ENCODE measurements at places on chromosomes 3 and 15.

DNA sequence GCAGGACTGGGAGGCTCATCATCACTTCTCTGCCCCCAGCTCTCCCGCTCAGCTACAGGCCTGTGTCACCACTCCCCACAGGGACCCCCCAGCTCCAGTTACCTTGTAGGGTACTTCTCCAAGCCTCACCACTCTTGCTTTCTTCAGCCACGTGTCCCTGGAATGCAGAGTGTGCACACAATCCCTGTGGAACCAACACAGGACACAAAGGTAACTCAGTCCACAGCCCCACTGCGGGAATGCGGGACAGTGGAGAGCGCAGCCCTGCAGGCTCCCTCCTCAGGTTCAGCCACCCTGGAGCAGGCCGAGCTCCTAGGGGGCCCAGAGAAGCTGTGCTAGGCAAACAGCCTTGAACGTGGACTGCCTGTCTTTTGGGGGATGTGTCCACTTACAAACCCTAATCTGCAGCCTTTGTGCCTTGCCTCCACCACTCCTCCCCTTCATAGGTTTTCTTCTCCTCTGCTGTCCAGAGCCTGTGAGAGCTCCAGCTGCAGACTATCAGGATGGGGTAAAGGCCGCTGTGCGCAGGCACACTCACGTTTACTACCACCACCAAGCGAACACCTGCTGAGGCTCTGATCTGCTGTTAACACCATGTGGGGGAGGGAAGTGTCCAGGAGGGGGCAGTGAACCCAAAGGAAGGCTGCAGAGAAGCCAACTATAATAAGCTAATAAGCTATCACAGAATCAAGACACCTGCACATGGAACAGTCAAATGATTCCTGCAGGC, 26.0 kb downstream of the XPC start:
- DNase-seq: no peak

GRCh38 chr3:116849261-116849688, 139.7 kb downstream of the TUSC7 start:
- no peak for DNase-seq

- DNase-seq: no peak
Observed at GRCh38 chr3:176867681-176868663, 329.3 kb downstream of the TBL1XR1 start.

GRCh38 chr3:140756240-140757016, 78.6 kb downstream of the TRIM42 start:
- no peak for DNase-seq

DNA sequence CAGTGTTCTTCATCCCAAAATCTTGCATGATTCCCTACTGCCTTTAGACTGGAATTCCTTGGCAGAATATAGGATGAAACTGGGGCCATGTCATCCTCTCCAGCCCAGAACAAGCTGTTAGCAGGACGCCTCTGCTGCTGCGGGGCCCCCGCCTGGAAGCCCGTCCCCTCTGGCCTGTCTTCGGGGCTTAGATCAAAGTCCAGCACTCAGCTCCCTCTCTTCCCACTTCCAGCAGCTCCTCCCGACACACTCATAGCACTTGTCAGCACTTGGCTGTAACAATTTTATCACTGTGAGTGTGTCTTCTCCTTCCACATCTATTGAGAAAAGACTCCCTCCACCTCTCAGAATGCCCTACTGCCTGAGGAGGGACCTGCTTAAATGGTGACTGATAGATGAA, 112.0 kb upstream of the HACD2 start:
- DNase-seq: no peak

DNA sequence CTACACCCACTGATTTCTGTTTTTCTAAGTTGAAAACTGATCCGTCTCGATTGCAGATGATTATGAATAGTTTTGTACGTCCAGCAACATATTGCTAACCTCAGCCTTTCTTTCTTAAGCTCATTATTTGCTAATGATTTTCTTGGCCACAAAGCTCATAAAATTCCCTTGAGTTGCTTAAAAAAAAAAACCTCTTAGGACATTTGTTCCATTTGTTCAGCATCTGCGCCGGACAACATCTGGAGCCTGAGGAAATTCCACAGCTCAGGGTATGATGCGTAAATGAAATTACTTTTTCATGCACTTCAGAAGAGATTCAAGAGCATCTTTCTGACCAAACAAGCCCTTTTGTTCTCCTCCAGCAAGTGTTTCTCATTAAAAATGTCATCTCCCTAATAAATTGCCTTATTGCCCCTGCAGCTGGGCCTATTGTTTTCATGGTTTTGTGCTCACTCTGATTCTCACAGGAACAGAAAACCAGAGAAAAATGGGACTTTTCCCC, 249.1 kb upstream of the MCTP2 start:
- no peak for DNase-seq

- no peak for DNase-seq
Observed at GRCh38 chr3:62132027-62132602, 241.2 kb downstream of the FEZF2 start.

DNA sequence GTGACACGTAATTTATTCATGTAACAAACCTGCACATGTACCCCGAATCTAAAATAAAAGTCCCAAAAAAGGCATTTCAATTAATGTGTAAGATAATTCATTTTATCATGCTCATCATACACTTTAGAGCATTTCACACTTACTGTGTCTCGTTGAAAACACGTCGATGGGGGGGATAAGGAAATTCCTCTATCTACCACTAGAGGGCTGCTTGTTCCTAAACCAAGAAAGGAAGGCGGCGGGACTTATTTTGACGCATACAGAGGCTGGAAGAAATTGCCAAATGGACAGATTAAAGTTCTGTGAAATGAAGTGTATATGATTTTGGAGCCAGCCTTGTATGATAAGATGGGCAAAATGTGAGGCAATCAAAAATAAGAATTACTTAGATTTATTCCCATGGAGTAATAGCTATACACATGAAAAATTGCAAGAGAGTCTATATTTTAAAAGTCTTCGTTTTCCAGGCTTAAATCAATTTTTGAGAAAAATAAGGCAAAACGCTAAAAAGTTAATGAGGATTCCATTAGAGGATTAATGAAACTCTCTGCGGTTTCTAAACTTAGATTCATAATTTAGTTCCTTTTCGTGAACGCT, 346.8 kb downstream of the CNTN3 start:
- no peak for DNase-seq

- no peak for DNase-seq
Observed at GRCh38 chr3:12773030-12773709, 14.1 kb upstream of the TMEM40 start.

- no peak for DNase-seq
Observed at GRCh38 chr3:78734048-78734637, 1033.7 kb downstream of the ROBO1 start.

- no peak for DNase-seq
Observed at GRCh38 chr3:98532709-98533571, 1.2 kb downstream of the GPR15 start.

GRCh38 chr3:123320221-123320620, 118.5 kb downstream of the SEC22A start:
- no peak for DNase-seq

DNA sequence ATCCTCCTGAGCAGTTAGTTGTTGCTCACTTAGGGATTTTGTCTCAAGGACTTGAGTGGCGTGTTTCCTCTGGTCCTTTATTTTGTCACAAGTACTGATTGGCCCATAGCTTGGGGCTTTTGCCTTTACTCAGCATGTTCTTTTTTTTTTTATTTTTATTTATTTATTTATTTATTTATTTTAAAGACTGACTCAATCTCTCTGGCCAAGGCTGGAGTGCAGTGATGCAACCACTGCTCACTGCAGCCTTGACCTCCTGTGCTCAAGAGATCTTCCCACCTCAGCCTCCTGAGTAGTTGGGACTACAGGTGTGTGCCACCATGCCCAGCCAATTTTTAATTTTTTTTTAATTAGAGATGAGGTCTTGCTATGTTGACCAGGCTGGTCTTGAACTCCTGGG, 223.9 kb upstream of the TPM1 start:
- no peak for DNase-seq

DNA sequence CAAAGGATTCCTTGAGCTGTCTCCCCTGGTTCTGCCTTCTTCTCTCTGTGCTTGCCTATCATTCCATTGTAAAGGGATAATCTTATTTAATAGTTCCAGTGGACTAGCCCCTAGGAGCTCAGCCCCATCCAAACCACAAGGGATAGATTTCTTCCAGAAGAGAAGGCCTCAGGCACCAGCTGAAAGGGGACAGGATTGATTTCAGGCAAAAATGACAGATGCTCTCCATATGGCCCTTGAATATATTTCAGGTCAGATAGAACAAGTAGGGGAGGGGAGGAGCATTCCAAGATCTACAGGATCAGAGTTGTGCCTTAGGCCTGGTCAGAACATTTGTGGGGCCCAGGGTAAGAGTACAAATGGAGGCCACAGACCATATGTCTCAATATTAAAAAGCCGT, 85.3 kb downstream of the RPLP1 start:
- DNase-seq: no peak

- DNase-seq: peak; percentile 68
Observed at GRCh38 chr3:24686808-24687207, 192.2 kb upstream of the THRB start.

DNA sequence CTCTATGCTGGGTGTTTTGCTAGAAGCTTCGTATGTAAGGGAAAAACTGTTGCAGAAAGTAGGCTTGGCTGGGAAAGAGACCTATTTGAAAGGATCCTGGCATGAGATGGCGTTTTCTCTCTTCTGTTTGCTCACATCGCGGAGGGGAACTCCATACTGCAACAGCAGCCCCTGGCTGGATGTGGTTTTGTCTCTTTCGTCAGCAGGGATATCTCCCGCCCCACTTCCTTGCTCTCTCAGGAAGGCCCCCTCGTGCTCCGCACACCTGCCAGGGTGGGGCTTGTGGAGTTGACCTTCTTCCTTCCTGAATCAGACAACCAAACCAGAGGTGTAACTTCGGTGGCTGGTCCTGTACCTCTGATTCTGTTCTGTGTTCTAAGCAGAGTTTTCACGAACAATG, 26.4 kb upstream of the MYZAP start:
- no peak for DNase-seq
